ENCODE measurements at places on chromosomes 6 and 20.
A peak's percentile ranks its signal among the peaks of the same experiment; 100 is the strongest.

DNA sequence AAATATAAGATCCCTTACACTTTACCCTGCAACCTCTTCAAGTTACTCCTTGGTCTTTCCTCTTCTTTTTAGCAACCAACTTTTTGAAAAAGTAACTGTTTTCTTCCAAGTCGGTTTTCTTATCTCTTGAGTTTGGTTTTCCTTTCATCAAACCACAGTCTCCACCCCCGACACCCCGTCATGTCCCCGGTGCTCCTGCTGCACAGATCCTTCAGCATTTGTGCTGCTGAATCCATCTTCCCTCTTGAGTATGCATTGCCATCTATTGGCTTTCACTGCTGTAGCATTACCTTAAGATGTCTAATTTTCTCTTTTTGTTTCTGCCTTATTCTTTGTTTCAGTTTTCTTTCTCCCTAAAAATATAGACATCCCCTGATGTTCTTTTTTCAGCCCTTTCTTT is 11.9 kb upstream of the TNFRSF21 start:
- no peak for DNase-seq

GRCh38 chr6:701700-702479 is 9.0 kb upstream of the EXOC2 start:
- no peak for DNase-seq

DNA sequence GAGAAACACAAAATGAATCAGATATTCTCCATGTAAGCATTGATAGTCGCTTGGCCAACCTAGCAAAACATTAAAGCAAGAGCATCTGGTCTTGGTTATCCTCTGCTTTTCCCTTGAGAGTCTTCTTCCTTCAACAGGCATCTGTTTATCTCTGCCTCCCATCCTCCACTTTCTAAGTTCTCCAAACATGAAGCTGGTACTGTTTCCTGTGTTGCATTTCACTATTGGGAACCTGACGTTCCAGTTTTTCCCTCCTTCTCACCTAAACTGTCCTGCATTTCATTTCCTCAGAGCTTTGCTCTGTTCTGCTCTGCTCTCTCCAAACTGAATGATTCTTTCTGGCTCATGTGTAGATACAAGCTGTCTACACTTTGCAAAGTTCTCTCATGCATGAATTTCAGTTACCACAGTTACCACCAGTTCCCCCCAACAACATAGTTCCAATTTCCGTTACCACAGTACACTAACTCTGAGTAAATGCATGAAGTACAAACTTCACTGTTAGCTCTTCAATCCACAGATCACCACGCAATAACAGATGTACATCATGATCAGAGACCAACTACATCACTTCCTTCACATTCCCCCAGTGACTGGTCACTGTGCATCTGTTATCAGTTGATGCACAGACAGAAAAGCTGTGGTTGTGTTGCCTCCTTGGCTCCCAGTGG is 86.7 kb upstream of the F13A1 start:
- DNase-seq: no peak

DNA sequence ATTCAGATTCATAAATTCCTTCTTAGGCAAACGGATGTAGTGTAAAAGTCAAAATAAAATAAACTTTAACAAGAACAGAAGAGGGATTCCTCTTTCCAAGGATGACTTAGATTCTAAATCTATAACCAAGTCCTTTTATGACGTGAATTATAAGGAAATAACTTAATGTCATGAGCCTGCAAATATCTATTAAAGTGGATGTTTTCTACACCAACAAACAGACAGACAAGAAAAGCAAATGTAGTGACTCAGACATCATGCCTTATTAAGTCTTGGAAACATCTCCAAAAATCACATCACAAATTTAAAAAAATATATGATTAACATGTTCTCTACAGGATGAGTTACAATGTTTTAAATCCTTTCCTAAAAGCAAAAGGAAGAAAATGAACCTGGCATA is 397.1 kb downstream of the ESR1 start:
- no peak for DNase-seq

- no peak for DNase-seq
Measured at GRCh38 chr6:141641951-141642350, 490.8 kb upstream of the GJE1 start.

DNA sequence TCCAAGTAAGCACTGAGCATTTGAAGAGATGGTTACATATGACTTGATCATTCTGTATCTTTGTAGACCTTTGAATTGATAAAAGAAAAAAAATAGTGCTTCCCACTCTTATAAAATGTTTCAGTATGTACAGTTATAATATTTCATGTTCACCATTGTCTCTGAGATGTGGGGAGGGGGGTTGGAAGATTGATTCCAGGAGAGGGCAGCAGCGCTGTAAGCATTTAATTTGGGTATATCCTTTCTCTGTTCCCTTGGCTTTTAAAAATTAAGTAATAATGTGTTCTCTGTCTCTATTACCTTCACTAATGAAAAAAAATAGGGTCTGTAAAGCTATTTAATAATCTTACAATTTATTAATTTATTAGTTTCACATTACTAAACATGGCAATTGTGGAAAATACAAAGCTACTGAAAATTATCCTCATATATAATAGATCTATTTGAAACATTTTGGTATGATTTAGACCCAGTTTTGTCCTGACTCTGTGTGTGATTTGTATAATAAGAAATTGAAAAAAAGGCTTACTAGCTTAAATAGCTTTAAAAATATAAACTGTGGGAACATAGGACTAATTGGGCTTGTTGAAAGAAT is 341.2 kb downstream of the CDKAL1 start:
- DNase-seq: peak; percentile 68

- no peak for DNase-seq
Measured at GRCh38 chr6:52635049-52635577, 35.8 kb upstream of the TMEM14A start.

DNA sequence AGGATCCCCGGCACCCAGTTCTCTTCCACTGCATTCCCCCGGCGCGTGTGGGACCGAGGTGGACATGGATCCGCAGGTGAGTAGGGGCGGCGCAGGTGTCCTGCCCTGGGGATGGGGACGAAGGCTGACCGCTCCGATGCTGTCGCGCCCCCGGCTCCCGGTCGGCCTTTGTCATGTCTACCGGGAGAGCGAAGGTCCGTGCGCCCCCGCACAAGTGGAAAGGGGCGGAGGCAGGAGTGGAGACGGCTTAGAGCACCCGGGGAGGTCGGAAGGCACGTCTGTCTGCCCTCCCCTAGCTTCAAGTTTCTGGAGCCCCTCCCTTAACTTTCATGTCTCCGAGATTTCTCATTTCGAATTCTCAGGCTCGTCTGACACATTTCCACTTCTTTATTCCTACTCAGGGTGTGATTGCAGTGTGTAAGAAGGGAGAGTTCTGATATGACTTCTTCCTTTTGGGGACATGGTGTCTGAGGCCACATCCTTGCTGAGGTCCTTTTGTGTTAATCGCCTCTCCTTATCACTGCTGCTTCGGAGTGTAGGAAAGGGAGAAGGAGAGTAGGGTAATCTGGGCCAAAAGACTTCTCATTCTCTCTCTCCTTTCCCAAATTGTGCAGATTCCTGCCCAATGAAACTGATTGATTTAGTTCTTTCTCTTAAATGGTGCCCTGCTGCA is 435 bp downstream of the KIFC1 start:
- no peak for DNase-seq

DNA sequence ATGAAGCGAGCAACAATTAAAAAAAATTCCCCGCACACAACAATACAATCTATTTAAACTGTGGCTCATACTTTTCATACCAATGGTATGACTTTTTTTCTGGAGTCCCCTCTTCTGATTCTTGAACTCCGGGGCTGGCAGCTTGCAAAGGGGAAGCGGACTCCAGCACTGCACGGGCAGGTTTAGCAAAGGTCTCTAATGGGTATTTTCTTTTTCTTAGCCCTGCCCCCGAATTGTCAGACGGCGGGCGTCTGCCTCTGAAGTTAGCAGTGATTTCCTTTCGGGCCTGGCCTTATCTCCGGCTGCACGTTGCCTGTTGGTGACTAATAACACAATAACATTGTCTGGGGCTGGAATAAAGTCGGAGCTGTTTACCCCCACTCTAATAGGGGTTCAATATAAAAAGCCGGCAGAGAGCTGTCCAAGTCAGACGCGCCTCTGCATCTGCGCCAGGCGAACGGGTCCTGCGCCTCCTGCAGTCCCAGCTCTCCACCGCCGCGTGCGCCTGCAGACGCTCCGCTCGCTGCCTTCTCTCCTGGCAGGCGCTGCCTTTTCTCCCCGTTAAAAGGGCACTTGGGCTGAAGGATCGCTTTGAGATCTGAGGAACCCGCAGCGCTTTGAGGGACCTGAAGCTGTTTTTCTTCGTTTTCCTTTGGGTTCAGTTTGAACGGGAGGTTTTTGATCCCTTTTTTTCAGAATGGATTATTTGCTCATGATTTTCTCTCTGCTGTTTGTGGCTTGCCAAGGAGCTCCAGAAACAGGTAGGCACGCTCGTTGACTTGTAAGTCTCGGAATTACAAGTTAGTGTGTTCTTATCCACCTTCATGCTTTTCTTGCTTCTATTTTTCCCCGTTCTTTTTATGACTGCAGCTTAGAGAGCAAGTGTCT is at the start of gene EDN1:
EDN1 (plus strand) TSS at position 429 of the 888 bp plus-strand sequence; CDS start at position 698, 269 bp downstream.
- DNase-seq: peak; percentile 87

GRCh38 chr6:3314176-3314575 is 55.4 kb downstream of the PSMG4 start:
- DNase-seq: no peak

GRCh38 chr6:33080127-33081089 is 4.6 kb downstream of the HLA-DPB1 start:
- DNase-seq: no peak

- peak; percentile 44 for DNase-seq
Measured at GRCh38 chr20:37992802-37993409, 40.4 kb downstream of the TTI1 start.

DNA sequence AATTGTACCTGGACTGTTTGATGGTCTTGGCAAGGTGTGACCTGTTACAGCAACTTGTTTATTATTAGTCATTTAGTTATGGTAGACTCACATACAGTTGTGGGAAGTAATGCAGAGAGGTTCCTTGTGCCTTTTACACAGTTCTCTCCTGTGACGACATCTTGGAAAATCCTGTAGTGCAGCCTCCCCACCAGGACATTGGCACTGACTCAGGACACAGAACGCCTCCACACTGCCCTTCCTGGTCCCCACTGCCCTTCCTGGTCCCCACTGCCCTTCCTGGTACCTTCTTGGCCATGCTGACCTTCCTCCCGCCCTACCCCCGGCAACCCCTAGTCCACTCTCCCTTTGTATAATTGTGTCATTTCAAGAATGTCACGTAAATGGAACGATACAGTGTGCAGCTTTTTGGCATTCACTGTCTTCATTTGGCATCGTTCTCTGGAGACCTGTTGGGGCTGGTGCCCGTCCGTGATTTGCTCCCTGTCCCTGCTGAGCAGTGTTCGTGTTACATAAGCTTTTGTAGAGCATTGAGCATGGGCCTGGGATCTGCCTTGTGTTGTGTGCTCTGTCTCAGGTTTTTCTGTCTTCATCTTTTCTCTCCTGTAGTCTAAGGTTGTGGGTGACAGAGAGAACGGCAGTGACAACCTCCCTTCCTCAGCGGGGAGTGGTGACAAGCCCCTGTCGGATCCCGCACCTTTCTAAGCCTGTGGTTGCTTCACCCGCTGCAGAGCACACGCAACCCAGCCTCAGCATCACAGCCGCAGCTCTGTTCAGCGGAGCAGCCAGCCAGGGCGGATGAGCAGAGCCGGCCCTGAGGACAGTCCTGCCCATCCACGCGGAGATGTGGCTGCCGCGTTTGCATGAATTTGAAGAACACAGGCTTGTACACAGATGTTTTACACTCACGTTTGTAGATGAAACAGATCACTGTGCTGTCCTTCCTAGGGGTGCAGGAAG is 5.4 kb upstream of the DNAJC5 start:
- DNase-seq: no peak

DNA sequence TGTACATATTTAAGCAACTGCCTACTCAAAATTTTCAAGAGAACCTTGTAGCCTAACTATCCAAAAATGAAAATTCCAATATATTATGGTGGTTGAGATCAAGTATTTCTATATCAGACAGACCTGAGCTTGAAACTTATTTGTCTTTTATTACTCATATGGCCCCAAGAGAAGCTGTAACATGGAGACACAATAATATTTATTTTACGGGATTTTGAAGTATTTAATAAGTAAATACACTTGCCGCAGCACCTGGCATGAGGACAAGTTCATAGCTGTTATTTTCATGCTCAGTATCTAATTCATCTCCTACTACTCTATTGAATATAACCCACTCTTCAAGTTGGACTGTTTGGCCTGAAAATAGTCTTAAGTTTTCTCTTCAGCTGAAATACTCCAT is 28.0 kb downstream of the PTPRK start:
- DNase-seq: no peak

- DNase-seq: no peak
Measured at GRCh38 chr6:4606821-4607704, 169.1 kb upstream of the CDYL start.

DNA sequence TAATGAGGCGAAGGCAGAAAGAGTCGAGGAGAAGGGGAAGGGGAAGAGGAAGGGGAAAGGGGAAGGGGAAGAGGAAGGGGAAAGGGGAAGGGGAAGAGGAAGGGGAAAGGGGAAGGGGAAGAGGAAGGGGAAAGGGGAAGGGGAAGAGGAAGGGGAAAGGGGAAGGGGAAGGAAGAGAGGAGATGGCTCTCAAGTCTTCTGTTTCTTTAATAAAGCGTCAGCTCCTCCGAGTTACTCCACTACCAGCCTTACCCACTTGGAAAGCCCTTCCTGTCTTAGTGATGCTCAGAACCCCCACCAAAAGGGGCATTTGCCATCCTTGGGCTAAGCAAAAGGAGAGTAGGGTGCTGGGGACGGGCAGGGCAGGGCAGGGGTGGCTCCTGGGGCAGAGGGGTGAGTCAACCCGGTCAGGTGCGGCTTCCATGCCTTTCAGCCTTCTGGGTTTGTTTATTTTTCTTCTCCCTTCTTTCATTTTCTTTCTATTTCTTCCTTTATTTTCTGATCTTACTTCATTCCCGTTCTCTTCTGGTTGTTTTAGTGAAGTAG is 476 bp upstream of the CLIC5 start:
- DNase-seq: no peak

DNA sequence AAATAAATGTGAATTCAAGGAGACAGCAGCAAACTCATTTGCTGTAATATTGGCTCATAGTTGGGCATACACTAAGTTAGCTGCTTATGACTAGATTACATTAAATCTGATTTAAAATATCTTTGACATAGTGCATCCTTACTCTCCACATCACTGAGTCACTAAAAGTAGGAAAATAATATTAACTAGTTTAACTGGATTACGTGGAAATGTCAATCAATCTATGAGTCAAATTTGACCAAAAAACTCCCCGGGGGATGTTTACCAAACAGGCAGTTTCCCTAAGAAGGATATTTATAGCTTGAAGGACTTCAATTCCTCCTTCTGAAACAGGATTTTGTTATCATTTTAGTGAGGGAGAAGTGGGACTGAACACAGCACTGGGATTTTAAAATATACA is 366.5 kb downstream of the ESR1 start:
- DNase-seq: no peak

DNA sequence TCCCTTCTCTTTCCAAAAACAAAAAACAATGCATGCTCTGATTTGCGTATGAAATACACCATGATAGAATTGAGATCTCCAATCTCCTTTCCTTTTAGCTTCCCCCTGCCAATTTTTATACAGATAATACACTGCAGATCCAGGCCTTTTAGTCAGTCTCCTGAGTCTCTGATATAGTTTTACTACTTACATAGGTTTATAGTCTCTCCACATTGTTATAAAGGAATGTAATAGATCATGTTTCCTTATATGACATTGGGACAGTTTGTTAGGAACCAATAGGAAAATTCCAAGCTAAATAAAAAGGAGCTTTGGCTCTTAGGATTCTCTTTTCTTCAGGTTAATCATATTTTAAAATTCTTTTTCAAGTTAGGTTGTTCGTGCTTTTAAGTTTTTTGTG is 36.5 kb downstream of the TBPL1 start:
- no peak for DNase-seq

Measured in NCI-H526 (cell line).